Gastrocnemius medialis (tissue), 4 donors: ENCODE measurements at places on chromosomes 1 and 21. TPM values are rescaled to one million over a fixed set of nuclear protein-coding genes. Genes with fewer than 3 reads are reported as not detected.

The BNIPL gene
- total RNA-seq, result not detected

The POLR3C gene
- 25.0 TPM for total RNA-seq

DNA sequence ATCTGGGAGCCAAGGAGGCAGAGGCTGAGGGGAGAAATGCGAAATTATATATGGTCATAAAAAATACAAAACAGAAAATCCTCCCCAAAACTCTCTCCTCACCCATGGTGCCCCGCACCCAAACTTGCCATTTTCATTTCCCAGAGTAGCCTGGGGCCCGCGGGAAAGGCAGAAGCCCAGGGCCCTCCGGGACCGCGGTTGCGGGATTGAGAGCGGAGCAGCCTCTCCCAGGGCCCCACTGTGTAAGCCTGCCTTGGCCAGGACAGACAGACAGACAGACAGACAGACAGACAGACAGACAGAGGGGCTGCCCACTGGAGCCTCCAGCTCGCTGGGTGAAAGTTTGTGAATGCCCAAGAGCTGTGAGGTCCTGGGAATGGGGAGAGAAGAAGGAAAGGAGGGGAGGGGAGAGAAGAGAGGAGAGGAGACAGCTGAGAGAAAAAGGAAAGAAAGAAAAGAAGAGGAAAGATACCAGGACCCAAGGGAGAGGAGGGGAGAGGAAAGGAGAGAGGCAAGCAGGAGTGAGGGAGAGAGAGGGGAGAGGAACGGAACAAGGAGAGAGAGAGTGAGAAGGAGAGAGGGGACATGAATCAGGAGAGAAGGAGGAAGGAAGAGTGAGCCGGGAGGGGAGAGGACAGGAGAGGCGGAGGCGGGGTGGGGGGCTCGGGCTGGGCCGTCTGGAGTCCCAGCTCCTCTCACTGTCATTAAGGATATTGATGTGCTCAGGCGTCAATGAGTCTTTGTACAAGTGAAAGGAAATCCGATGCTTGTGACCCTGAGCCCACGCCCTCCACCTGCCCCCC, 69.3 kb upstream of the CASZ1 start:
- no peak overlapping the region for H3K4me3 ChIP-seq
- no peak overlapping the region for H3K27ac ChIP-seq
- no peaks in the 10 kb centered on the region for H3K27me3 ChIP-seq

GRCh38 chr1:68525781-68526180, 28.9 kb upstream of the DEPDC1 start:
- H3K27ac ChIP-seq, result no peak overlapping the region
- DNase-seq, result no peak
- no peaks in the 10 kb centered on the region for H3K27me3 ChIP-seq
- H3K4me3 ChIP-seq, result no peak overlapping the region
- H3K4me1 ChIP-seq, result peaks cover 6% of the 10 kb centered on the region

DNA sequence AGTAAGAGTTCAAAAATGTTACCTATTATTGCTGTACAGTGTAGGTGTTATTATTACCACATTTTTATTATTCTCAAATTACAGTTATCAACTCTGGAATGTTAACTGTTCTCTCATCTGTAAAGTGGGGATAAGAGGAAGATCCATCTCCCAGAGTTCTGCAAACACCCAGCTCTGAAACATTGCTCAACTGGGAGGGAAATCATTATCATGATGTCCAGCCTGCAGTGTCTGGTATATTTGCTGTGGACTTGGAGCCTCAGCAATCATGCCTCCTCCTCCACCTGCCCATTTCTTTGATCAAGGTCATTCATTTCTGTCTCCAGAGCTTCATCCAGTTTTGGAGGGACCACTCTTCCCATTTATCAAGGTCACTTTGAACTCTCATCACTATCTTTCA, 39.4 kb downstream of the C8A start:
- H3K27me3 ChIP-seq, result no peaks in the 10 kb centered on the region
- no peak overlapping the region for H3K27ac ChIP-seq
- H3K36me3 ChIP-seq, result no peaks in the 10 kb centered on the region
- no peak overlapping the region for H3K4me3 ChIP-seq
- no peaks in the 10 kb centered on the region for H3K4me1 ChIP-seq

GRCh38 chr1:236451796-236452373, 57.8 kb downstream of the EDARADD start:
- H3K4me3 ChIP-seq, result no peak overlapping the region
- no peak for DNase-seq
- no peaks in the 10 kb centered on the region for H3K4me1 ChIP-seq
- no peaks in the 10 kb centered on the region for H3K36me3 ChIP-seq

DNA sequence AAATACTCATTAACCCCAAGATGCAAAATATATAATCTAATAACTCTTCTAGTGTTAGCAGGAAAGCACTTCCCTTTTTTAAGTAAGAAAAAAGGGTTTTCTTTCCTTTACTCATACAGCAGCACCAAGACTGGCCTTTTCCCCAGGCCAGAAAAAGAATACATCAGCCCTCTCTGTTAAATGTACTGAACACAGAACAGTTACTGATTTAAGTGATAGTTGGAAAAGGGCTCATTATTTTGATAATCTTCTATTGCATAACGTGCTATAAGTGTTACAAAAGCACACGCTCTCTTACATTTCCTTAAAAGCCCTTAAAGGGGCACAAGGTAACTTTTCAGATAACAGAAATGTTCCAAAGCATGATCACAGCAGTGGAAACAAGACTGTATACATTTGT, 142.9 kb downstream of the TIAM1 start:
- no peaks in the 10 kb centered on the region for H3K27me3 ChIP-seq
- no peak for DNase-seq
- H3K27ac ChIP-seq, result peak overlapping the region; percentile 8
- H3K4me3 ChIP-seq, result no peak overlapping the region
- no peaks in the 10 kb centered on the region for H3K4me1 ChIP-seq
- no peaks in the 10 kb centered on the region for H3K36me3 ChIP-seq
